ENCODE measurements at places on chromosomes 1 and 21. TPM values are rescaled to one million over a fixed set of nuclear protein-coding genes. Genes with fewer than 3 reads are reported as not detected.

RUNX3 gene
- total RNA-seq: 151 TPM

ALG14 gene
- total RNA-seq: 4.8 TPM

GRCh38 chr21:46402421-46402820 lies 56.3 kb upstream of the DIP2A start:
- no peak for DNase-seq

- peak; percentile 26 for DNase-seq
These were observed 76.9 kb downstream of the CLIC6 start for GRCh38 chr21:34745557-34746255.

GRCh38 chr1:233815865-233816264 lies 88.6 kb upstream of the SLC35F3 start:
- no peak for DNase-seq
